IMR-90 (cell line): ENCODE measurements at places on chromosomes 7 and 10. TPM values are rescaled to one million over a fixed set of nuclear protein-coding genes. Genes with fewer than 3 reads are reported as not detected.

The INSYN2A gene
- under 0.01 and 0.18 TPM in 2 replicates for total RNA-seq

The PNLIPRP3 gene
- not detected in 2 replicates for total RNA-seq

The ZNF727 gene
- not detected in 2 replicates for total RNA-seq

The COL1A2 gene
- 1,211 and 1,351 TPM in 2 replicates for total RNA-seq

The SUN3 gene
- total RNA-seq: not detected in 2 replicates

The TEX36 gene
- not detected in 2 replicates for total RNA-seq

The VWA2 gene
- not detected in 2 replicates for total RNA-seq

GRCh38 chr7:44157116-44158080 is 16.3 kb upstream of the MYL7 start:
- H3K36me3 ChIP-seq: no peaks in the 10 kb centered on the region
- no peak overlapping the region for H3K27ac ChIP-seq
- H3K27me3 ChIP-seq: peaks cover 6% of the 10 kb centered on the region; the same call in 1 of the 2 replicates

DNA sequence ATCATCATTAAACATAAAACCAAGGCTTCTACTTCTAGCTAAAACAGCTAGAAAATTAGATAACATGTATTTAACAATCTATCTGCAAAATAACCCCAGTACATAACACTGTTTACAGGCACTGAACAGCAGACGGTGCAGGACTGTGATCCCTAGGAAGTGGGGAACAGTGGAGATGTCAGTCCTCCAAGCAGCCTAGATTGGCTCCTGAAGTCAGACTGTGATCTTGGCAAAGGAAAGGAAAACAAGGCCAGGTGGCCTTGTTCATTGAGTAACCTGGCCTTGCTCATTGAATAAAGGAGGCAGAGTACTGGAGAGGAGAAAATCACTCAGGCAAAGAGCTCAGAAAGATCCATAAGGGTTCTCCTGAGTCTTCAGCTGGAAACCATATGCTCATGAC is 77.7 kb upstream of the DIP2C start:
- no peaks in the 10 kb centered on the region for H3K4me1 ChIP-seq
- H3K27me3 ChIP-seq: peaks cover 5% of the 10 kb centered on the region; the same call in 1 of the 2 replicates
- no peak overlapping the region for H3K27ac ChIP-seq
- no peak overlapping the region for H3K4me3 ChIP-seq
- no peaks in the 10 kb centered on the region for H3K36me3 ChIP-seq
- DNase-seq: no peak

- no peaks in the 10 kb centered on the region for H3K27me3 ChIP-seq
- DNase-seq: no peak
- peaks cover 3% of the 10 kb centered on the region; the same call in 1 of the 2 replicates for H3K4me1 ChIP-seq
- no peaks in the 10 kb centered on the region for H3K36me3 ChIP-seq
- no peak overlapping the region for H3K4me3 ChIP-seq
Observed at GRCh38 chr7:117118579-117119180, 165.4 kb downstream of the ST7 start.

- peaks cover 9% of the 10 kb centered on the region for H3K36me3 ChIP-seq
- peak overlapping the region; percentile 53 for H3K4me3 ChIP-seq
- DNase-seq: no peak
- H3K27ac ChIP-seq: peak overlapping the region; percentile 46
- no peaks in the 10 kb centered on the region; the same call in 1 of the 2 replicates for H3K4me1 ChIP-seq
Observed at GRCh38 chr7:10940704-10941355, 32.8 kb upstream of the PHF14 start.

- peak; percentile 19 for DNase-seq
- no peaks in the 10 kb centered on the region for H3K27me3 ChIP-seq
- H3K4me3 ChIP-seq: no peak overlapping the region
Observed at GRCh38 chr10:114437473-114438292, 33.4 kb upstream of the AFAP1L2 start.

DNA sequence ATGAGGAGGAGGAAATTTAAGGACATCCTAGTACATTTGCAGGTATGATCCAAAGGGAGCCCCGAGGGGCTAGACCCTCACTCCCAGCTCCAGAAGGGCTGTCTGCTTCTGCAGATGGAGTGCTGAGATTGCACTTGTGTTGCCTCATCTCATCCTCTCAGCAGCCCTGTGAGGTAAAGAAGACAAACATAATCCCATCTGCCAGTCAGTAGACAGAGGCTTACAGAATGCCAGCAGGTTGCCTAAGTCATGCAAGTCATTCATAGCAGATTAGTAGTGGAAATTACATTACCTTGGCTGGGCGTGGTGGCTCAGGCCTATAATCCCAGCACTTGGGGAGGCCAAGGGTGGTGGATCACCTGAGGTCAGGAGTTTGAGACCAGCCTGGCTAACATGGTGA is 45.4 kb downstream of the BLVRA start:
- no peak for DNase-seq
- peaks cover 38% of the 10 kb centered on the region for H3K36me3 ChIP-seq
- no peak overlapping the region for H3K27ac ChIP-seq
- no peaks in the 10 kb centered on the region for H3K27me3 ChIP-seq

DNA sequence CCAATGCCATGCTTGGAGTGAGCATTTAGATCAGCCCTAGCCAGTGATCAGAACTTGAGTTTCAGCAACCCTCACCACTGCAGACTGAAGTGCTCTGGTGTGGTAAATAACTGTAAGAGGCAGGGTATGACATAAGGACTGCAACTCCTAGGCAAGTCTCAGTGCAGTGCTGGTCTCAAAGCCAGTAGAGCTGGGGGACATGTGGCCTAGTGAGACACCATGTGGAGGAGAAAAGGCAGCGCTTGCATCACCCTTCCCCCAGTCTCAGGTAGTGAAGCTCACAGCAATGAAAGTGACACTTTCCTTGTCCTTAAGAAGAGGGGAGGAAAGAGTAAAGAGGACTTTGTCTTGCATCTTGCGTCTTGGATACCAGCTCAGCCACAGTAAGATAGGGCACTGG is 386.8 kb upstream of the POT1 start:
- no peak for DNase-seq
- H3K27ac ChIP-seq: no peak overlapping the region
- no peaks in the 10 kb centered on the region for H3K4me1 ChIP-seq
- no peaks in the 10 kb centered on the region for H3K36me3 ChIP-seq
- no peaks in the 10 kb centered on the region for H3K27me3 ChIP-seq

DNA sequence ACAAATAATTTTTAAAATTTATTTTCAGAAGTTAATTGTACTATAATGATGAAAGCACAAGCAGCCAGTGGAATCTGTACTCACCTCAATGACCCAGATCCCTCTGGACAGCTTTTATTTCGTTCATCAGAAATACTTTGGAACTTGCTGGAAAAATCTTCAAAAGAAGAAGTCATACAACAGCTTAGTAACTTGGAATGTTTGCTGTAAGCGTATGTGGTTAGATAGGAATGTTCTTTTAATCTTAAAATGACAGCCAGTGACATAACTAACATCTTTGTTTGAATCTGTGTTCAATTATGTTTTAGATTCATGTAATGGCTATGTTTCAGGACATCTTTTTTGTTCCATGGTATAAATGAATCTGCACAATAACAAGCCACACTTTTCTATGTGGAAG is 26.8 kb downstream of the CFAP69 start:
- no peak overlapping the region for H3K4me3 ChIP-seq
- no peaks in the 10 kb centered on the region for H3K27me3 ChIP-seq
- H3K27ac ChIP-seq: no peak overlapping the region
- DNase-seq: peak; percentile 73
- H3K36me3 ChIP-seq: no peaks in the 10 kb centered on the region

- DNase-seq: no peak
- H3K27me3 ChIP-seq: no peaks in the 10 kb centered on the region
- no peak overlapping the region for H3K4me3 ChIP-seq
- H3K36me3 ChIP-seq: no peaks in the 10 kb centered on the region
Observed at GRCh38 chr10:110540031-110540430, 27.5 kb upstream of the SMC3 start.

- peak; percentile 81 for DNase-seq
- H3K4me1 ChIP-seq: peaks cover 12% of the 10 kb centered on the region
- H3K36me3 ChIP-seq: no peaks in the 10 kb centered on the region
Observed at GRCh38 chr10:3763852-3764625, 21.0 kb downstream of the KLF6 start.

GRCh38 chr7:106966121-106966520 is 78.4 kb upstream of the PRKAR2B start:
- no peak overlapping the region for H3K4me3 ChIP-seq
- peaks cover 5% of the 10 kb centered on the region; the same call in 1 of the 2 replicates for H3K4me1 ChIP-seq
- H3K36me3 ChIP-seq: no peaks in the 10 kb centered on the region
- peaks cover 7% of the 10 kb centered on the region; the same call in 1 of the 2 replicates for H3K27me3 ChIP-seq
- peak; percentile 43 for DNase-seq

DNA sequence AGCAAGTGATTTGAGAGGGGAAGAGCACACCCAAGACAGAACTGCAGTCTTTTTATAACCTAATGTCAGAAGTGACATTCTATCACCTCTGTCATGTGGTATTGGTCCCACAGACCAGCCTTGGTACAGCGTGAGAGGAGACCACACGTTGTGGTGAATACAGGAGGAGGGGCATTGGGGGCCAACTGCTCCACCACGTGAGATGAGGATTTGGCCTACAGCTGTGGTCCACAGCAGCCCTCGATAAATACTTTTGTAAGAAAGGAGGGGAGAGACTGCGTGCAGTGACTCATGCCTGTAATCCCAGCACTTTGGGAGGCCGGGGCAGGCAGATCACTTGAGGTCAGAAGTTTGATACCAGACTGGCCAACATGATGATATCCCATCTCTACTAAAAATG is 243.1 kb downstream of the FGFR2 start:
- no peak for DNase-seq
- H3K27ac ChIP-seq: no peak overlapping the region
- no peaks in the 10 kb centered on the region for H3K27me3 ChIP-seq
- H3K4me1 ChIP-seq: no peaks in the 10 kb centered on the region
- H3K4me3 ChIP-seq: no peak overlapping the region
- H3K36me3 ChIP-seq: no peaks in the 10 kb centered on the region

- no peaks in the 10 kb centered on the region; the same call in 1 of the 2 replicates for H3K4me1 ChIP-seq
- H3K36me3 ChIP-seq: no peaks in the 10 kb centered on the region
- no peak overlapping the region for H3K27ac ChIP-seq
- H3K27me3 ChIP-seq: peaks cover 2% of the 10 kb centered on the region
Observed at GRCh38 chr10:99859585-99859984, 77.1 kb downstream of the ABCC2 start.

DNA sequence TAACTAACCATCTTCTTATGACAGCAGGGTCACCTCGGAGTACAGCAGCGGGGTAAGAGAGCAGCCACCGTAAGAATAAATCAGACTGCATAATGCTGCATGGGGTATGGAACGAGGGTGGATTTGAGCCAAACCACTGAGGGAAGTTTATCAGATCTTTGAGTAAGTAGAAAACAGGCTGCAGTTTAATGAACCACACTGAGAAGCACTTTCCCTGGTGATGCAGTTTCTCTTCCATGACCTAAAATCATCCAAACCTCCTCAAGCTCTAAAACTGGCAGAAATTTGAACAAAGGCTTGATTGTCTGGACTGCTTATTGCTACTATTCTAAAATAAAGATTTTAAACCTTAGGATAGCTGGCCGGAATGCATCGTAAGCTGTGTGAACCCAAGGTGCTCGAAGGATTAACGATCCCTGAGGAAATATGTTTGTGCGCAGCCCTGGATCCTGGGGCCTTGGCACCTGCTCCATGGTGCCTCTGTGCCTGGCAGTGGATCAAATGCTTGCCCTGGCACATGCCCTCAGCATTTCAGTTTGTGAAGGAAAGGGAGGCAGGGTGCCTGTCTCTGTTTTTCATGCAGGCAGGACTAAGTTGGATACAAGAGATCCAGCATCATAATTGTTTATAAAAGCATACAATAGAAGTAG is 322.7 kb downstream of the LHFPL3 start:
- no peak overlapping the region for H3K4me3 ChIP-seq
- DNase-seq: no peak
- H3K36me3 ChIP-seq: no peaks in the 10 kb centered on the region

GRCh38 chr10:35852721-35853120 is 210.6 kb upstream of the FZD8 start:
- H3K27ac ChIP-seq: no peak overlapping the region
- no peak for DNase-seq
- H3K4me3 ChIP-seq: no peak overlapping the region

DNA sequence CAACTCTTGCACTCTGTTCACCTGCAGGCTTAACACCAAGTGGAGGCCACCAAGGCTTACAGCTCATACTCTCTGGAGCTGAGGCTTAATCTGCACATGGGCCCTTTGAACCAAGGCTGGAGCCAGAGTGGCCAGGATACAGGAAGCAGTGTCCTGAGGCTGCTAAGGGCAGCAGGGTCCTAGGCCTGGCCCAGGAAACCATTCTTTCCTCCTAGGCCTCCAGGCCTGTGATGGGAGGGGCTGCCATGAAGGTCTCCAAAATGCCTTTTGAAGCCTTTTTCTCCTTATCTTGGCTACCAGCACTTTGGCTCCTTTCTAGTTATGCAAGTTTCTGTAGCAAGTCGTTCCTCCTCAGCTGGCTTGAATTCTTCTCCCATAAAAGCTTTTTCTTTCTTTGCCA is 68.0 kb upstream of the GNAI1 start:
- no peak for DNase-seq
- no peaks in the 10 kb centered on the region for H3K36me3 ChIP-seq
- no peak overlapping the region for H3K4me3 ChIP-seq
- H3K4me1 ChIP-seq: peaks cover 3% of the 10 kb centered on the region

DNA sequence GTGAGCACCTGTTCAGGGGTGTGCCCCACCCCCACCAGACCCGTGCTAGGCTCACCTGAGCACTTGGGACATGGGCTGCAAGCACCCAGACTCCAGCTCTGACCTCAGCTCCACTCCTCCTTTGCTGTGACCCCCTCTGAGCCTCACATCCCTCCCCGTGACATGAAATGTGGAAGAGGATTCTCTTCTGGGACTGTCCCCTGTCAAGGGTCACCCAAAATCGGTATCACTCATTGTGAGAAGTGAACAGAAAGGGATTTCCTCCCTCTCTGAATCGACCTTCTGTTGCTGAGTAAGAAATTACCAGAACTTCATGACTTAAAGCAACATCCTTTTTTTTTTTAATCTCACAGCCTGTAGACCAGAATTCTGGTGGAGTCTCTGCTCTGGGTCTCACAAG is 6.2 kb upstream of the CHST15 start:
- DNase-seq: no peak
- H3K27me3 ChIP-seq: peaks cover 4% of the 10 kb centered on the region
- H3K4me1 ChIP-seq: no peaks in the 10 kb centered on the region

- no peaks in the 10 kb centered on the region for H3K36me3 ChIP-seq
- H3K4me3 ChIP-seq: no peak overlapping the region
- H3K4me1 ChIP-seq: peaks cover 12% of the 10 kb centered on the region
- peak; percentile 84 for DNase-seq
- H3K27ac ChIP-seq: no peak overlapping the region
Observed at GRCh38 chr7:46178661-46179060, 257.6 kb upstream of the IGFBP3 start.

DNA sequence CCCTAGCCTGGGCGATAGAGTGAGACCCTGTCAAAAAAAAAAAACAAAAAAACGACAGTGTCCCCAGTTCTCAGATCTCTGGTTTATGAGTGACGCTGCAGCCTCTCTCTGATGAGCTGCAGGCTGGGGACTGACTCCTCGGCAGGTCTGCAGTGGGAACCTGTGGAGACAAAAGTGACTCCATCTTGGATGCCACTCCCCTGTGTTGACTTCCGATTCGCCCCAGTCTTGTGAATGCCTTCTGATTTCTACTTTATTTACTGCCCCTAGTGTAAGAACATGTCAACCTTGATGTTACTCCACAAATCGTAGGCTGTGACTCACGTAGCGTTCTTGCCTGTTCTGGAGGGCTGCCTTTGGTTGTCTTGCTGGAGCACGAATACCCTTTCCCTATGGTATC is 6.2 kb downstream of the TACR2 start:
- H3K27me3 ChIP-seq: peaks cover 2% of the 10 kb centered on the region; the same call in 1 of the 2 replicates
- no peak overlapping the region for H3K4me3 ChIP-seq
- no peak overlapping the region for H3K27ac ChIP-seq
- H3K4me1 ChIP-seq: no peaks in the 10 kb centered on the region; the same call in 1 of the 2 replicates
- no peaks in the 10 kb centered on the region for H3K36me3 ChIP-seq
